Renal cortical epithelial cell (primary cell): ENCODE measurements at places on chromosomes 2 and 18. TPM values are rescaled to one million over a fixed set of nuclear protein-coding genes. Genes with fewer than 3 reads are reported as not detected.

TEKT4 gene
- 0.10 TPM in 1 of 2 replicates, not detected in the other for total RNA-seq

GALR1 gene
- total RNA-seq, result not detected in 2 replicates

SLC11A1 gene
- 0.05 TPM in 1 of 2 replicates, not detected in the other for total RNA-seq

TCF4 gene
- 2.8 and 11.0 TPM in 2 replicates for total RNA-seq

LOXL3 gene
- total RNA-seq, result 1.0 and 1.1 TPM in 2 replicates

MATN3 gene
- total RNA-seq, result 8.9 and 32.1 TPM in 2 replicates

GKN1 gene
- total RNA-seq, result not detected in 2 replicates
